ENCODE measurements at places on chromosomes 5 and 9. TPM values are rescaled to one million over a fixed set of nuclear protein-coding genes. Genes with fewer than 3 reads are reported as not detected.

GRCh38 chr9:120918931-120919842 is 7.4 kb downstream of the TRAF1 start:
- no peak for DNase-seq

- peak; percentile 68 for DNase-seq
Observed at GRCh38 chr5:112958093-112959088, 18.2 kb upstream of the DCP2 start.

GRCh38 chr5:150058480-150059126 is 27.8 kb downstream of the CSF1R start:
- DNase-seq, result no peak

- DNase-seq, result peak; percentile 93
Observed at GRCh38 chr9:127035423-127035822, 87.0 kb downstream of the ANGPTL2 start.

GRCh38 chr9:37496020-37496419 is 10.3 kb downstream of the POLR1E start:
- no peak for DNase-seq

DNA sequence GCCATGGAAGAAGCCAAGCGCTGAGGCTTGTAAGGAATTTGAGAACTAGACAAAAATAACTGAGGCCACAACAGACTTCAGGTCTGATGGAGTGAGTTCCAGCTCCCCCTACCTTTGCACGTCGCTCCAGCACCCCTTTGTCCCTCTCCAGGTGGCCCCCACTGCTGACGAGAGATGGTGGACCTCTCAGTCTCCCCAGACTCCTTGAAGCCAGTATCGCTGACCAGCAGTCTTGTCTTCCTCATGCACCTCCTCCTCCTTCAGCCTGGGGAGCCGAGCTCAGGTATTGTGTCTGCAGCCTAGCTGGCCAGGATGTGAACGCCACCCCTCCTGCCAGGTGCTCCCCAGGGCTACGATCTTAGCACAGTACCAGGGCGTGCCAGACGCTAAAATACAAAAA is 5.2 kb downstream of the BTNL9 start:
- DNase-seq, result no peak

DNA sequence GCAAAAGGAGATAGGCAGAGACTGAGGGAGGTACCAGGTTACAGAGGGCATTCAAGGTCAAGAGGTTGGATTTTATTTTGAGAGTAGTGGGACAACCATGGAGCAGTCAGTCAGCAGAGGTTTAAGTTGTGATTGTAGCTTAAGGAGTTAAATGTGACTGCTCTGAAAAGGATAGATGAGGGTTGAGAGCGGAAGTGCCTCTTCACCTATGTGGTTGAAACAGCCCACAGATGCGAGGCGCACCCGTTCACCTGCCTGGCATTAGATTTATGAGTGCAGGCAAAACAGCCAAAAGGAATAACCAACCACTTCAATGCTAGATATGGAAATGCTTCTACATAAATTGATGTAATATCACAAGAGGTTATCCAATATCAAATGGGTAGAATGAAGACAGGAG is 8.4 kb downstream of the ZNF474 start:
- no peak for DNase-seq

DNA sequence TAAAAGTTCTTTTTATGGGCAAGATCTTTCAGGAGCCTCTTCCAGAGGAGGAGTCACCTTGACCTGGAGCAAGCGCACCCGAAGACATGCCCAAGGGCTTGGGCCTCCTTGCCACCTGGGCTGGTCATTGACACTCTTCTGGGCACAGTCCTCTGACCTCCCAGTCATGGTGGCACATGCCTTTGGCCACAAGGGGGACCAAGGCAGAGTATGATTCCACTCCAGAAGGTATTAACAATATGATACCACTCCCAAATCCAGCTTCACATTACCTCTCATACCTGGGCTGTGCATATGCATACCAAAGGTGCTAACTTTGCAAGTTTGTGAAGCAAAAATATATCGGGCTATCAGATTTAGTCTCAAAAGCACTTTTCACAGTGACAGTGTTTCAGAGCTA is 84.6 kb downstream of the MAST4 start:
- no peak for DNase-seq

GRCh38 chr5:39750661-39751060 is 325.9 kb upstream of the DAB2 start:
- DNase-seq, result no peak

- no peak for DNase-seq
Observed at GRCh38 chr9:107703651-107704050, 214.1 kb upstream of the KLF4 start.

GRCh38 chr5:98424681-98425450 is 348.6 kb upstream of the RGMB start:
- no peak for DNase-seq

DNA sequence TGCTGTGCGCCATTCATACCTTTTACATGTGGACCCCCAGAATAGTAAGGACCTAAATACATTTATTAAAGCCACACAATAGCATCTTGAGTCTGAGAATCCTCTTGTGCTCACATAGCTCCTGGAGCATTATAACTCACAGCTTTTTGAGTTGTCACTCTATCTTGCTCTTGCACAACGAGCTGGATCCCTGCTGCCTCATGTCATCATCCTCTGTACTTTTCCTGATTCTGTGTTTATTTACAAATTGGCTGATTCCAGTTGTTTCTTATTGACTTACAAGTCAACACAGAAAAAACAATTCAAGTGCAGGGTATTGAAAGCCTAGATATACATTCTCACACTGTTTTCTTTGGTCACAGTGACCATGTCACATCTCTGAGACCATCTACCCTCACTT is 112.9 kb downstream of the SLC1A3 start:
- DNase-seq, result no peak

DNA sequence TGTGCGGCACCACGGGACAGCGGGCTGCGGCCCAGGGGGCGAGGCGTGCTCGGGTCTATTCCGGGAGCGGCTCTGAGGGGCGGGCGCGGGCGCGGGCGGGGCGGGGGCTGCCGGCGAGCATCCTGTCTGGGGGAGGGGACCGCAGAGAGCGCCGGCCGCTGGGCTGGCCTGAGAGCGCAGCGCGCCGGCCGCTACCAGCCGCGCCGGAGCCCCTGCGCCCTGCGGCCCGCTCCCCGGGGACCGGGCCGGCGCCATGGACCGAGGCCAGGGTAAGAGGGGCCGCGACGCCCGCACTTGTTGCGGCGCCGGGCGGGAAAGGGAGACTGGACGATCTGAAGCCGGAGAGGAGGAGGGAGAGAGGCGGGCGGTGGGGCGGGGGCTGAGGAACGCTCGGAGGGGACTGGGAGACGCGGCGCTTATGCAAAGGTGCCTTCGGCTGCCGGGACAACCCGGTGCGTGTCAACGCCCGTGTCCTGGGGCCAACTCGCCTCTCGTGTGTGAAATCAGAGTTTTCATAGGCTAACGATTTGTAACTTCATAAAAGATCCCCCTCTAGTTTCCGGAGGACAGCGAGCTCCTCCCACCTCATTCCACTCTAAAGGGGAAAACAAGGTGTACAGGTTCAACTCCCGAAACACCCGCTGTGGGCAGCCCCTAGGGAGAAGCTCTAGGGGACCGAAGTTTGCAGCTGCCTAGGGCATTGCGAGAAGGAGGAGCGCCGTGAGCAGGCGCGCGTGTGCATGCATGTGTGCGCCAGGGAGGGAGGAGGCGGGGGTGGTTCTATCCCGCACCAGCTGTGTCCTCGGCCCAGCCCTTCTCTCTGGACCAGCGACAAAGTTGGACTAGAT is at the start of gene AFAP1L1:
Gene AFAP1L1 (plus strand): TSS at position 144 of the 848 bp plus-strand sequence. CDS start 110 bp downstream, at position 254.
- peak; percentile 45 for DNase-seq

DNA sequence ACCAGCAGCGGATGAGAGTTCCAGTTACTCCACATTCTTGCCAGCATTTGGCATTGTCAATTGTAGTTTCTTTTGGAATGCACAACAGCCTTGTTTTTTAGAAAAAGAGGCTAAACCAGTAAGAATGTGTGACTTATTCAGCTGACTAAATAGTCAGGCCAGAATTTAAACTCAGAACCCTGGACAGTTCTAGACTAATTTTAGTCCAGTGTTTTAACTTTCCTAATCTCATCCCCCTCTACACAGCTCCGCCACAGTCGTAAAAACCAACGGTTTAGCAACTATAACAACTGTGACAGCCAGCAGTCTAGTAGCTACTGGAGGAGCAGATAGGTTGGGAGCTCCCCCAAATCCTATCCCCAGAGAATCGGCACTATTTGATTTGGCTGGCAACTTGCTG is 103.7 kb downstream of the FOXD1 start:
- no peak for DNase-seq

DNA sequence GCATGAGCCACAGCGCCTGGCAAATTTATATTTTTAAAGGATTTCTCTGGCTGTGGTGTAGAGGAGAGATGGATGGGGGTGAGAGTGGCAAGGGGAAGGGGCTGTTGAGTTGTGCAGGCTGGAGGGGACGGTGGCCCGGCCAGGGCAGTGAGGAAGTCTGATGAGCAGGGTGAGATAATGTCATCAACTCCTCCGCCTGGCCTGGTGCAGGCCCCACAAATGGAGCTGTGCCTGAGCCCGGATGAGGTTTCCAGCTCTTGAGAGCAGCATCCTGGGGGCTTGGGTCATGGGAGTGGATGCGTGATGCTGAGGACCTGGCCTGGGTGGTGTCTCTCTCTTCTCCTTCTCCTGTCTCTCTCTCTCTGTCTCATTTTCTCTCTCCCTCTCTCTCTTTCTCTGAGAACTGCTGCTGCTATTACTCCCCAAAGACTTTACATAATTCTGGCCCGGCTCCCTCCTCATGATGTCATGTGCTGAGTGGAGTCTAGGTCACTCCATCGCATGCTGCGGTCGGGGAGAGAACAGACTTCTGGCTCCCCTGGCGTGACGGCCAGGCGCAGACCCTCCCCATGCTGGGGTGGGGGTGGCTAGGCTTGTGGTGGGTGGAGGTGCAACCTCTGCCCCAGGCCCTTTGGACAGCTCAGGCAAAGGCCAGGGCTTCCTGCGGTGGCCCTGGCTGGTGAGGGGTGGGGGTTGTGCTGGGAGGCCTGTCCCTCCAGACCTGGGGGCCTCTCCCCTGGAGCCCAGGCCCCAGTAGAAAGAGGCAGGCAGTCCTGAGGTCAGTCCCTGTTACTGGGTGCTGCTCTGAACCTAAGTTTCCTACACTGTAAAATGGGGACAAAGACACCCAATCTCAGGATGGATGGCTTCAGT is 26.4 kb downstream of the FGF18 start:
- DNase-seq, result peak; percentile 32

DNA sequence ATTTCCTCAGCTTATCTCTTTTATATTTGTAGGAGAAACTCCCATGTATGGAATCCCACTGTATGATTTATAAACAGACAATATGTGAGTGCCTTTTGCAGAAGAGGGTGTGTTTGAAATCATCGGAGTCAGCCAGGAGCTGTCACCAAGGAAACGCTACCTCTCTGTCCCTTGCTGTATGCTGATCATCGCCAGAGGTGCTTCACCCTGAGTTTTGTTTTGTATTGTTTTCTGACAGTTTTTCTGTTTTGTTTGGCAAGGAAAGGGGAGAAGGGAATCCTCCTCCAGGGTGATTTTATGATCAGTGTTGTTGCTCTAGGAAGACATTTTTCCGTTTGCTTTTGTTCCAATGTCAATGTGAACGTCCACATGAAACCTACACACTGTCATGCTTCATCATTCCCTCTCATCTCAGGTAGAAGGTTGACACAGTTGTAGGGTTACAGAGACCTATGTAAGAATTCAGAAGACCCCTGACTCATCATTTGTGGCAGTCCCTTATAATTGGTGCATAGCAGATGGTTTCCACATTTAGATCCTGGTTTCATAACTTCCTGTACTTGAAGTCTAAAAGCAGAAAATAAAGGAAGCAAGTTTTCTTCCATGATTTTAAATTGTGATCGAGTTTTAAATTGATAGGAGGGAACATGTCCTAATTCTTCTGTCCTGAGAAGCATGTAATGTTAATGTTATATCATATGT is 18.0 kb upstream of the CTSL start:
- DNase-seq, result no peak

GRCh38 chr9:80926611-80927010 is 762.7 kb downstream of the TLE1 start:
- no peak for DNase-seq

- DNase-seq, result no peak
Observed at GRCh38 chr5:92081958-92082712, 699.0 kb upstream of the ARRDC3 start.

Gene NEUROG1
- 0.06 TPM for polyA plus RNA-seq

Gene RETREG1
- polyA plus RNA-seq, result 1.0 TPM

Gene BTNL8
- not detected for polyA plus RNA-seq

Gene OTP
- not detected for polyA plus RNA-seq

Gene PCA3
- not detected for polyA plus RNA-seq

Gene HRCT1
- 1.1 TPM for polyA plus RNA-seq

Gene ERGIC1
- polyA plus RNA-seq, result 76.4 TPM

Gene CHD1
- polyA plus RNA-seq, result 25.2 TPM

Measured in ovary (tissue), 10 donors.